ENCODE measurements at places on chromosomes 12 and 14.

DNA sequence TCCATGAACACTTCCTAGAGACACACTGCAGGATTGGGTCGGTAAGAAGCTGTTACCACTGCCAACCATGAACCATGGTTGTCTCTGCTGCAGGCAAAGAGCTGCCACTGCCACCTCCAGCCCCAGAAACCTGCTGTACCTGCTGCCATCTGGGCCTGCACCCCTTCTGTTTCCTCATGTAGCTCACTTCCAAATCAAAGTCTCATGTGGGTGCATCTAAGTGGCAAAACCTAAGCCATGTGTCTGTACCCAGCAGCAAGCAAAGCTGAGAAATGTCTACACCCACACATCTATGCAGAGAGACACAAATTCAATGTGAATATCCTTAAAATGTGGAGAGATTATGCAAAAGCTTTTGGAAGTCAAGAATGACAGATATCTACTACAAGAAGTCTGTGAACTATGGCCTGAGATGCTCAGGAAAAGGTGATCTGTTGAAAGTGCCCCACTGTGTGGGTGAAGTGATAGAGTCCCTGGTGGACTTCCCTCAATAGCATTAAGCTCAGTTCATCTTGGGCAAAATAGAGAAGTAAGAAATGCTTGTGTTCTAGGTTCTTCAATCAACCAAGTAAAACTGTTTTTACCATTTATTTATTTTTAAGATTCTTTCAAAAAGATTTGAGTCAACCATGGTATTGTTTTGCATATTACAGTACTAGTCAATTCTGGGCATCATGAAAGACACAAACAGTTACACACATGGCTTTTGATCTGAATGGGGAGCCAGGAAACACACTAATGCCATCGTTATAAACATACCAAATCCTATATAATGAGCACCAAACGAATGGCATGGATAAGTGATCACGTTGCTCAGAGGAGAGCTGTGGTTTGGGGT lies 64.4 kb downstream of the FOS start:
- DNase-seq, result no peak

DNA sequence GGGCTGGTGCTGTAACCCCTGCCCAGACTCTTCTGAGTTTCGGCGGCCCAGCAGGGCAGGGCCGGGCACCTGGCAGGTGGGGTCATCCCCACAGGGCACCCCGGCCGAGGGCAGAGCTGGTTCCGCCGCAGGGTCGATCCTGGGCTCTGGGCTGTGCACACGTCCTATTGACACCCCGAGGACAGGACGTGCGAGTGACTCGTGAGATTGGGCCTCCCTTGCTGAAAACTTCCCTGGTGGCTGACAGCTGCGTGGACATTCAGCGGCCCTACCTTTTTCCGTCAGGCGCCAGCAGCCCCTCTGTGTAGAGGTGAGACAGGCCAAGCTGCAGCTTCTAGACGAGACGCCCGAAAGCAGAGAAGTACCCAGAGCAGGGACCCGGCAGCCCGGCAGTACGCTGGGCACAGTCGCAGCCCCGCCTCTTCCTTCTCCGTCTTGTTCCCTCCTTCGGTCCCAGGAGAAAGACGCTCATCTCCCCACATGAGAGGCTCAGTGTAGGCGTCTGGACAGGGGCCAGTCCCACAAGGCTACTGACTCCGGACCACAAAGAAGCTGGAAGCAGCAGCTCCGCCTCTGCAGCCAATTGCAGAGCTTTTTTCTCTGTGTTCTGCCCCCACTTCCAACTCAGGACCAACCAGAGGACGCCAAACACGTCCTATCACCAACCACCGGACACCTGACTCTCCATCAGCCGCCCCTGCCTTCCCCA lies at the start of gene LRCOL1:
Gene LRCOL1, minus strand, starts transcription at position 532 of the 709 bp plus-strand sequence. CDS start 4,331 bp downstream, outside the sequence.
- DNase-seq, result no peak

- no peak for DNase-seq
Measured at GRCh38 chr12:8057839-8058238, 8.3 kb downstream of the C3AR1 start.

DNA sequence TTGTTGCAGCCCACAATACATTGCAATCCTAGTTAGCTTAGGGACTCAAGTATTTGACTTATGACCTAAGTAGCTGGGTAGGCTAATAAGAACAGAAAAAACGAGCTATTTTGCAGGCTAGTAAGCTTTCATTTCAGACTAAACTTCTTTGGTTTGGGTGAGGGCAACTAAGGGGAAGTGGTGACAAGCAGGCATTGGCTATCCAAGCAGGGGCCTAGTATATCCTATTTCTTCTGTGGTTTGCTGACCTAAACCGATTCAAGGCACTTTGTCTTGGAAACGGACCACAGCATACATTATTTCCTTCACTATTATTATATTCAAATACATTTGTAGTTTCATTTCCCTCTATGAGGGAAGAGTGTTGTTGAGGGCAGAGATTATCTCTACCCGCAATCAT lies 21.6 kb upstream of the SLC5A8 start:
- DNase-seq, result no peak

GRCh38 chr12:18332173-18332572 lies 70.9 kb downstream of the PIK3C2G start:
- DNase-seq, result no peak

- no peak for DNase-seq
Measured at GRCh38 chr12:20442322-20442721, 74.0 kb downstream of the PDE3A start.

DNA sequence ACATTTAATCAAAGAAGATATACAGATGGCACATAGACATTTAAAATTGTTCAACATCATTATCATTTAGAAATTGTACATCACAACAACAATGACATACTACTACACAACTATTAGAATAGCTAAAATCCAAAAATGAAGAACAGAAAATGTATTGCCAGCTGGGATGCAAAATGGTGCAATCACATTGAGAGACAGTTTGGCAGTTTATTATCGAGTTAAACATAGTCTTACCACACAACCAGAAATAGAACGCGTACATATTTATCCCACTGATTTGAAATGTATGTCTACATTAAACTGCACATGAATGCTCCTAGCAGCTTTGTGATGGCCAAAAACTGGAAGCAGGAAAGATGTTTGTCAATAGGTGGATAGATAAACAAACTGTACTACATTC lies 791.5 kb upstream of the MGAT4C start:
- DNase-seq, result no peak

DNA sequence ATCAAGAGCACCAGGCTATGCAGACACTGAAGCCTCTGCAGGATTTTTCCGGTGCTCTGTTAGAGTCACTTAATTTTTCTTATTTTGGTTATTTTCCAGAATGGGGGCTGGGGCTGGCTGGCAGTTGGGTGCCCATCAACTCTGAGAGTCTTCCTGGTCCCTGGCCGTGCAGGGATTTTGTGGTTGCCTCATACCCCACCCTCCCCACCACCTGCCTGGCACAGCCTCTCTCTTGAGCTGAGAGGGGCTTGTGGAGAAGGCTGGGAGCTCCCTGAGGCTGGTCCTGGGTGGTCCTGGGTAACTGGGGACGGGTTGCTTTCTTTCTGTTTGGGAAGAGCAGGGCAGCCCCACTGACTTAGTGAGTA lies 23.3 kb downstream of the LRTM2 start:
- no peak for DNase-seq

DNA sequence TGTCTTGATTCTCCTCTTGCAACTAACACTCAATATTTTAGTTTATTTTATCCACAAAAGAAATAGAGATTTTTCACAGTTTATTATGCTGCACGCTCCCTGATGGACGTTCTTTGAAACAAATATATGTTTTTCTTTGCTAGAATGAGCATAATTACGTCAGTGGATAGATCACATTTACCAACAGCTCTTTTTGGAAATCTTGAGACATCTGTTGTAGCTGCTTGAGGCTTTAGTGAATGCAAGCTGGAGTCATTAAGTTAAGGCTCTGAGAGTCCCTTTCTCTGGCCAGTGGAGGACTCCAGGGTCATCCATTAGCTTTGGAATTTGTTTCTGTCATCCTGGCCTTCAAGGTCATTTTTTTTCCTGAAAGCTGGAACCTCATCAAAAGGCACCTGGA lies 405.6 kb upstream of the TMEM132C start:
- no peak for DNase-seq

DNA sequence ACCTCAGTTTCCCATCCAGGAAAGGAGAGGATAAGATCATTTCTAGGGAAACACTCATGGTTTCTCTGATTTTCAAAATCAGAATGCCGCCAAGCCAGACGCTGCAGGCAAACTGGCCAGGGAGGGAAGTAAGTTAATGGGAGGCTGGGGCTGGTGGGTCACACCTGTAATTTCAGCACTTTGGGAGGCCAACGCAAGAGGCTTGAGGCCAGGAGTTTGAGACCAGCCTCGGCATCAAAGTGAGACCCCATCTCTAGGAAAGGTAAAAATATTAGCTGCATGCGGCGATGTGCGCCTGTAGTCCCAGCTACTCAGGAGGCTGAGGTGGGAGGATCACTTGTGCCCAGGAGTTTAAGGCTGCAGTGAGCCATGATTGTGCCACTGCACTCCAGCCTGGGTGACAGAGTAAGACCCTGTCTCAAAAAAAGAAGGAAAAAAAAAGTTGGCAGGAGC lies 587 bp downstream of the SELPLG start:
- no peak for DNase-seq

GRCh38 chr12:79127271-79127751 lies 262.7 kb downstream of the SYT1 start:
- DNase-seq, result no peak

GRCh38 chr14:100495917-100496316 lies 91.3 kb downstream of the BEGAIN start:
- no peak for DNase-seq

GRCh38 chr12:99235381-99235780 lies 412.2 kb upstream of the GARIN6 start:
- no peak for DNase-seq

- DNase-seq, result no peak
Measured at GRCh38 chr12:58814036-58814435, 106.3 kb downstream of the LRIG3 start.

DNA sequence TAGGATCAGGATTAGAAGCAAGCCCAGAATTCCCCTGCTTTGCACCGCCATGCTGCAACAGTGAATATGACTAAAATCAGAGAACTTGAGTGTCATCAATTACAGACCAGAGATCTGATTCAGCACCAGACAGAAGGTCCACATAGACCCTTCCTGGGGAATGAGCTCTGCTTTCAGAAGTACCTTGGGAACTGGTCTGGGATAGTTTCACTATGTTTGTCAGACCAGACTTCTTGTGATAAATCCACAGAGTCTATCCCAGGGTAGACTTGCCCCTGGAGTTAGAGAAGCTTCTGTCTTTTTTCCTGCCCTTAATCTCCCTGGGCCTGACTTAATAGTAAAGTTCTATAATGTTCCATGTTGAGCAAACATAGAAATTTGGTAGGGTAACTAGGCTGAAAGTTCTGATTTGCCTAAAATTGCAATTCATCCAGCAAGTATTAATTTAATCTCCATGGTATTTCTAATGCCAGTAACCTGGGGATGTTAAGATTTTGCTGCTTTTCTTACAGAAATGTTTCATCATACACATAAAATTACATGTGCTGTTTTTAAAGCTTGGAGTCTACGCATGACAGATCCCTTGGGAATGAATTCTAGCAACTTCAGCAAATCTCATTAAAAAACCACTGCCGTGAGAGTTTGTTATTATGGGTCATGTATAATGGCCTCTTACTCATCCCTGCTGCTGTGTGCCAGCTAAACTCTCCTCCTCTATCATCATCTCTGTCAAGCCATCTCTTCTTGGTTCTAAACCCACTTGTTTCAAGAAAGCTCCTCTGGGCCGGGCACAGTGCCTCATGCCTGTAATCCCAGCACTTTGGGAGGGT lies 61.3 kb upstream of the METAP2 start:
- DNase-seq, result no peak

DNA sequence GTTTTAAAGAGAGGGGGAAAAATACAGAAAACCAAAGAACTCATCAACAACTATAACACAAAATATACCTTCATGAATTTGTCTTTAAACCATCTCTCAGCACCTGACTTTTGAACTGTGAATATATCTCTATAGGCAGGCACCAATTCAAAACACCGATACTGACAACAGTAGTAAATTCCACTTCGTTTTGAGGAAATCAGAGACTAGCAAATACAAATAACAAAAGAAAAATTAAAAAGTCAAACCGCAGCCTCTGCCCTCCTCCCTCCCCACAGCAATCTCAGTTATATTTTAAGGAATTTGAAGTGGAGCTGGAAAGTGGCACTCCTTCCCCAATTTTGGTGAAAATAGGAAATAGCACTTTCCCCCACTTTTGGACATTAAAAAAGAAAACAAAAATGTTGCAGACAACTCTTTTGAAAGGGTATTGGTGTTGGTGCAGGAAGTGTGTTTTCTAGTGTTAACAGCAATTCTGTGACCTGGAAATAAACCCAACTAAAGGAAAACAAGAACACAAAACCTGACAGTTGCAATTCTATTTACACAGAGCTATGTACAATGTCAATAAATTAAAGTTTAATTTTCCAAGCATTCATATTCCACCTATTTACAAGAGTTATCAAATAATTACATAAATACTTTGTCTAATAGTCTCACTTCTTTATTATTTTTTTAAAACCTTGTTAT lies 13.5 kb downstream of the TBX3 start:
- no peak for DNase-seq

- no peak for DNase-seq
Measured at GRCh38 chr12:116861320-116861719, 19.9 kb downstream of the HRK start.

DNA sequence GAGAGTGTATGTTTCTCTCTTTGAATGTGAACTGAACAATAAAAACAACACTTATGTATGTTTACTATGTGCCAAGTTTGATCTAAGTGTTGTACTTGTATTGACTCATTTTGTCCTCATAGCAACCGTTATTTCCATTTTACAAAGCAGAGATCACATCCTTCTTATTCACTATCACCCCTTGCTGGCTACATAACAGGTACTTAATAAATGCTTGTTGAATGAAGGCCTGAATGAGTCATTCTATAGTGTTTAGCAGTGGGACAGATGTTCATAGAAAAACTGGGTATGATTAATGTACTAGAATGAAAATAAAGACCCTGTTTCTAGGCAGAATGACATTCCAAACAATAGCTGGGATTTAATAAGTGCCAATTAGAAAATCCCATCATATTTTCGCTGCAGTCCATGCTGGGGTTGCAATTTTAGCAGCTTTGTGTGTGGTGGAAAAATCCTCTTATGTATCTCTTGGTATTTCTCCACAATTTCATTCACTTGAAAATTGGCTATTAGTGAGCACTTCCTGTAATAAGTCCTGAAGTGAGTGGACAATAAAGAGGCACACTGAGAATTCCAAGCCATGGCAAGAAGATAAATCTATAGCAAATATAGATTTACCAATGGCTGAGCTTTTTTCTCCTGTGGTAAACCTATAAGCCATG lies 86.0 kb downstream of the FAR2 start:
- no peak for DNase-seq

- no peak for DNase-seq
Measured at GRCh38 chr12:91935296-91935695, 210.3 kb downstream of the BTG1 start.

GRCh38 chr14:69657950-69658355 lies 46.6 kb downstream of the SUSD6 start:
- no peak for DNase-seq

DNA sequence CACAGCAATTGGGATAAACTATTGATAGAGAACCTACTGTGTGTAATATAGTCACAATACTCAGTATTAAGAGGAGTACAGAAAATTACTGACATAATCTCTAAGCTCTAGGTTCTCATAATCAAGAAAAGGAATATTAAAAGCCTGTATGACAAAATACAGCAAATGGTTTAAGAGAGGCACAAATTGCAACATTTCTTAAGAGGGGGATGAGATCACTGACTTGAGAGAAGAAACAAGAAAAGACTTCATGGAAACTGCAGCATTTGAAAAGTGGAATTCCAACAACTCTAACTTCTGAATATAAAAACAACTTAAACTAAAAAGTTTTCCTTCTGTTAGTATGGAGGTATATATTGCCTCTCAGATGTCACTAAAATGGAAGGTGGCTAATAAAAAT lies 89.7 kb downstream of the NUMB start:
- no peak for DNase-seq

- DNase-seq, result no peak
Measured at GRCh38 chr12:108060067-108060466, 69.0 kb upstream of the WSCD2 start.

All from NCI-H1105 (cell line).